ENCODE measurements at places on chromosomes 1 and 21. TPM values are rescaled to one million over a fixed set of nuclear protein-coding genes. Genes with fewer than 3 reads are reported as not detected.

DNA sequence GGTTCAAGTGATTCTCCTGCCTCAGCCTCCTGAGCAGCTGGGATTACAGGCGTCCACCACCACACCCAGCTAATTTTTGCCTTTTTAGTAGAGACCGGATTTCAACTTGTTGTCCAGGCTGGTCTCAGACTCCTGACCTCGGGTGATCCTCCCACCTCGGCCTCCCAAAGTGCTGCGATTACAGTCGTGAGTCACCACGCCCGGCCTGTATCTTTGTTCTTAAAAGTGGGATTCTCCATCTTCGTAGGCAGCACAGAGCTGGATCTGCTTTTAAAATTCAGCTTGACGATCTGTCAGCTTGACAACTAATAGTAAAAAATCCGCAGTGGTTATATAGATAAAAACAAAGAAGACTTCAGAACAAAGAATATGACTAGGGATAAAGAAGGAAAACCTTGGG is 2.8 kb upstream of the GNG4 start:
- H3K27ac ChIP-seq, result no peak overlapping the region
- no peaks in the 10 kb centered on the region for H3K36me3 ChIP-seq
- H3K4me3 ChIP-seq, result no peak overlapping the region
- peaks cover 32% of the 10 kb centered on the region for H3K27me3 ChIP-seq

DNA sequence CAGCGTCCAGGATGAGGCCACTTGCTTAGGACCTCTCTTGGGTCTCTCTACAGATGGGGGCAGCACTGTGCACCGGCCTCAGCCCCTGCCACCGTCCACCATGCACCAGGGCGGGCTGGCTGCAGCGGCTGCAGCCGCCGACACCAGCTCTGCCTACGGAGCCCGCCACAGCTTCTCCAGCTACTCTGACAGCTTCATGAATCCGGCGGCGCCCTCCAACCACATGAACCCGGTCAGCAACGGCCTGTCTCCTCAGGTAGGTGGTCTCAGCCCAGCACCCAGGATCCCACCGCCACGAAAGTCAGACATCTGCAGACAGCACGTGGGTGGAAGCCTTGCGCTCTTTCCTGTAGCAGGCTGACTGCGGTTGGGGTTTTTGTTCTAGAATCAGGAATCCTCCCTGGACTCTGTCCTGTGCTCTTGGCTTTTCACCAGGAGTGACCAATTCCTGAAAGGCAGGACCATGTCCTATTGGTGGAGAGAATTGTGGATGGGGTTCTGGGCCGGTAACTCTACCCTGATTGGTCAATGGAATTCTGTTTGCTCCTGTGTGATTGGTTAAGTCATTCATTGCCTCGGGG is 72.5 kb downstream of the PAX7 start:
- no peak for DNase-seq
- H3K27me3 ChIP-seq, result peaks cover 2% of the 10 kb centered on the region
- H3K4me3 ChIP-seq, result no peak overlapping the region
- no peaks in the 10 kb centered on the region for H3K36me3 ChIP-seq

GRCh38 chr21:45202889-45203288 is 84.8 kb downstream of the POFUT2 start:
- H3K36me3 ChIP-seq, result peaks cover 71% of the 10 kb centered on the region
- H3K27ac ChIP-seq, result no peak overlapping the region
- no peak for DNase-seq
- H3K4me1 ChIP-seq, result no peaks in the 10 kb centered on the region

DNA sequence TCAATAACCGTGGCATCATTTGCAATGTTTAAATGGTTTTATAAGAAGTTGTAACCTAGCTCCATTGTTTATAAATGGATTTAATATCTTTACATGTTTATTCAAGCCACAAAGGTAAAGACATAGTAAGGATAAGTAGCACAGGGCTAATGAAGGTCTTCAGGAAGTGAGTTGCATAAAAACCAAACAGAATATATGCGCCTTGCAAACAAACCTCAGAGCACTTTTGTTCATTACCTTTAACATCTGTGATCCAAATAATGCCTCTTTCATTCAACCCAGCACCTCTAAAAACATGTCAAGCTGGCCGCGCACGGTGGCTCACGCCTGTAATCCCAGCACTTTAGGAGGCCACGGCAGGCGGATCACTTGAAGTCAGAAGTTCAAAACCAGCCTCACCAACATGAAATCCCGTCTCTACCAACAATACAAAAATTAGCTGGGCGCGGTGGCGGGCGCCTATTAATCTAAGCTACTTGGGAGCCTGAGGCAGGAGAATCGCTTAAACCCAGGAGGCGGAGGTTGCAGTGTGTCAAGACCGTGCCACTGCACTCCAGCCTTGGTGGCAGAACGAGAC is 25.3 kb downstream of the BRINP3 start:
- no peak overlapping the region for H3K4me3 ChIP-seq
- no peaks in the 10 kb centered on the region for H3K27me3 ChIP-seq
- no peak for DNase-seq
- H3K36me3 ChIP-seq, result no peaks in the 10 kb centered on the region
- no peaks in the 10 kb centered on the region for H3K4me1 ChIP-seq

GRCh38 chr1:75632350-75632949 is 21.5 kb upstream of the SLC44A5 start:
- peak; percentile 23 for DNase-seq
- no peaks in the 10 kb centered on the region for H3K4me1 ChIP-seq

GRCh38 chr1:229047840-229048620 is 222.9 kb upstream of the RAB4A start:
- H3K27me3 ChIP-seq, result peaks cover 13% of the 10 kb centered on the region
- H3K4me1 ChIP-seq, result no peaks in the 10 kb centered on the region
- no peak overlapping the region for H3K4me3 ChIP-seq
- no peak overlapping the region for H3K27ac ChIP-seq
- H3K36me3 ChIP-seq, result no peaks in the 10 kb centered on the region
- no peak for DNase-seq

GRCh38 chr1:98523256-98523655 is 138.3 kb upstream of the SNX7 start:
- DNase-seq, result no peak
- no peak overlapping the region for H3K4me3 ChIP-seq
- H3K27ac ChIP-seq, result no peak overlapping the region
- no peaks in the 10 kb centered on the region for H3K27me3 ChIP-seq
- no peaks in the 10 kb centered on the region for H3K36me3 ChIP-seq

- peak; percentile 82 for DNase-seq
- H3K4me1 ChIP-seq, result no peaks in the 10 kb centered on the region
- no peak overlapping the region for H3K4me3 ChIP-seq
- no peak overlapping the region for H3K27ac ChIP-seq
- no peaks in the 10 kb centered on the region for H3K27me3 ChIP-seq
Measured at GRCh38 chr1:35202048-35202719, 9.2 kb upstream of the SFPQ start.

GRCh38 chr1:81032973-81033425 is 767.7 kb upstream of the ADGRL2 start:
- no peak overlapping the region for H3K27ac ChIP-seq
- no peaks in the 10 kb centered on the region for H3K27me3 ChIP-seq
- no peaks in the 10 kb centered on the region for H3K36me3 ChIP-seq
- no peaks in the 10 kb centered on the region for H3K4me1 ChIP-seq
- no peak overlapping the region for H3K4me3 ChIP-seq
- DNase-seq, result no peak

DNA sequence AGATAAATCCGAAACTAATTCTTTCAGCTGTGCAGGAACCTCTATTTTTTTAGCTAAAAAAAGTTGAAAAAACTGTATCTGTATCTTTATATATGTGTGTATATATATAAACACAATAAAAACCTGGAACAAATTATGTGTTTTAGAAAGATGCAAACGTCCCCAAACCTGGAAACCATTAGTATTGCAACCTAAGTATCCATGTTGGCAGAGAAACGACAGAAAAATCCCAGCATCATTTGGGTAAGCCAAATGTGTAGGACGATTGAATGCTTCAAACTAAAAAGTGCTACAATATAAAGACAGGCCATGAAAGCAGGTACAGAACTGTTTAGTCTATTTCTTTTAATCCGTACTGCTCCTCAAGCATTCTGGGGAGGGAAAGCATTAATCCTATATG is 87.9 kb downstream of the AHCTF1 start:
- H3K27me3 ChIP-seq, result no peaks in the 10 kb centered on the region
- no peak for DNase-seq
- no peak overlapping the region for H3K4me3 ChIP-seq
- peaks cover 21% of the 10 kb centered on the region for H3K36me3 ChIP-seq
- no peaks in the 10 kb centered on the region for H3K4me1 ChIP-seq

DNA sequence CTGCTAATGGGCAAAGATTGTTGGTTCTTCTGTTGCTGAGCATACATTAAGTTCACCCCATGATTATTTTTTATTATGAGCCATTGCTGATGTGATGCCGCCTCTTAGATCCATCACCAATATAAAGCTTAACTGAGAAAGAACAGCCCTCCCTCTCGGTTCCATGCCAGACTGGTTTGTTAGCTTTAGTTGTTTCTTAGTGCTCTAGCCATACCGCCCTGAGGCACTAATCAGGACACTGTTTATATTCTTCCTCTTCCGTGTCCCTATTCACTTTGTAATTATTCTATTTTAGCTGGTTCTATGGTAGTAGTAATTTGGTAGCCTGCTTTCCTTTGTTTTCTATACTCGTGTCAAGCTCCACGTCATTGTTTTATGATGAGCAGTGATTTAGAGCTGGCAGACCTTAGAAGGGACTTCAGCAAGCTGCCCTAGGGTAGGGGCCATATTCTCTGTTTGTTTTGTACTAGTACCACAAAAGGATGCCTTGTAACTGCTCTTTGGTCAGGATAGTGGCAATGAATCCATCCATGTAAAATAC is 27.3 kb upstream of the PDPN start:
- DNase-seq, result no peak
- no peak overlapping the region for H3K27ac ChIP-seq
- no peaks in the 10 kb centered on the region for H3K4me1 ChIP-seq
- H3K36me3 ChIP-seq, result no peaks in the 10 kb centered on the region
- no peak overlapping the region for H3K4me3 ChIP-seq
- no peaks in the 10 kb centered on the region for H3K27me3 ChIP-seq

GRCh38 chr1:161238039-161238473 is at the start of gene NR1I3:
NR1I3 (minus strand) TSS chr1:161238203; CDS start chr1:161236565, 1,638 bp downstream.
- H3K4me1 ChIP-seq, result no peaks in the 10 kb centered on the region
- DNase-seq, result no peak
- peaks cover 12% of the 10 kb centered on the region for H3K27me3 ChIP-seq
- H3K27ac ChIP-seq, result no peak within 1 kb of the TSS
- no peaks in the 10 kb centered on the region for H3K36me3 ChIP-seq

Gene KCNA3
- under 0.01 TPM for total RNA-seq

Gene HHIPL2
- not detected for total RNA-seq

Gene SLC30A1
- total RNA-seq, result 8.4 TPM

Gene FCAMR
- not detected for total RNA-seq
